Upper lobe of left lung (tissue), 6 donors: ENCODE measurements at places on chromosomes 1 and 21. TPM values are rescaled to one million over a fixed set of nuclear protein-coding genes. Genes with fewer than 3 reads are reported as not detected.

Gene NFIA
- total RNA-seq = 33.5 TPM

Gene ATPAF1
- total RNA-seq = 39.6 TPM

Gene FALEC
- total RNA-seq = not detected

Gene ANKRD35
- 2.5 TPM for total RNA-seq

Gene SPRR3
- total RNA-seq = not detected

DNA sequence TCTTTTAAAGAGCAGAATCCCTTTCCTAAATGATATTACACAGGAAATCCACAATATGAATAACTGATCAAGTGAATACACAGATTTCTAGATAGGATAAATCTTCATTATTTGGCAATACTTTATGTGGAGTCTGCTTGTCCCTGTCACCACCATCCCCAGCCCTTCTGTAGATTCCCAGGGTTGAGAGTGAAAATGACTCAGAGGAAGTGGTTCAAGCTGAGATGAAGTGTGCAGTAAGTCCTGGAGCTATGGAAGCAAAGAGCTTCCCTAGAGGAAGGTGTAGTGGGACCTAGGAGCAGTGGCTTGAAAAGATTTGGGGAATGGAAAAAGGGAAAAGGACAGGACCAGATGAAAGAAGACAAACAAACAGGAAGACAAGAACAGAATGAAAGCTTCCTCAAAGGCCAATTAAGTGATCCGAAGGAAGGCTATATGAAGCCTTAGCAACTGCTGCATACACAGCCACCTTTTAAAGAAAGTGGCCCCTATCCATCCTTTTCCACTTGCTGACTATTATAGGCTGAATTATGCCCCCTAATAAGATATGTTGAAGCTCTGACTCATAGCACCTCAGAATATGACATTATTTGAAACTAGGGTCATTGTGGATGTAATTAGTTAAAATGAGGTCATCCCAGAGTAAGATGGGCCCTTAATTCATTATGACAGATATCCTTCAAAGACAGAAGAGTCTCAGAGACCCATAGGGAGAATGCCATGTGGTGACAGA is 96.5 kb upstream of the CAMK1G start:
- no peak for DNase-seq
- H3K27ac ChIP-seq = no peak overlapping the region
- no peak overlapping the region for H3K4me3 ChIP-seq
- H3K27me3 ChIP-seq = no peaks in the 10 kb centered on the region
- H3K4me1 ChIP-seq = no peaks in the 10 kb centered on the region
- no peaks in the 10 kb centered on the region for H3K36me3 ChIP-seq

GRCh38 chr1:113913312-113913668 is 8.2 kb downstream of the DCLRE1B start:
- no peaks in the 10 kb centered on the region for H3K4me1 ChIP-seq
- H3K36me3 ChIP-seq = peaks cover 6% of the 10 kb centered on the region
- H3K27ac ChIP-seq = peak overlapping the region; percentile 73

- H3K27ac ChIP-seq = no peak overlapping the region
- no peak for DNase-seq
- H3K4me1 ChIP-seq = peaks cover 65% of the 10 kb centered on the region
Measured at GRCh38 chr1:156743367-156744302, 2.7 kb upstream of the MRPL24 start.

- H3K27ac ChIP-seq = peak overlapping the region; percentile 41
- DNase-seq = no peak
- peaks cover 6% of the 10 kb centered on the region for H3K4me1 ChIP-seq
- H3K4me3 ChIP-seq = no peak overlapping the region
- no peaks in the 10 kb centered on the region for H3K36me3 ChIP-seq
Measured at GRCh38 chr1:81477710-81478109, 323.0 kb upstream of the ADGRL2 start.

DNA sequence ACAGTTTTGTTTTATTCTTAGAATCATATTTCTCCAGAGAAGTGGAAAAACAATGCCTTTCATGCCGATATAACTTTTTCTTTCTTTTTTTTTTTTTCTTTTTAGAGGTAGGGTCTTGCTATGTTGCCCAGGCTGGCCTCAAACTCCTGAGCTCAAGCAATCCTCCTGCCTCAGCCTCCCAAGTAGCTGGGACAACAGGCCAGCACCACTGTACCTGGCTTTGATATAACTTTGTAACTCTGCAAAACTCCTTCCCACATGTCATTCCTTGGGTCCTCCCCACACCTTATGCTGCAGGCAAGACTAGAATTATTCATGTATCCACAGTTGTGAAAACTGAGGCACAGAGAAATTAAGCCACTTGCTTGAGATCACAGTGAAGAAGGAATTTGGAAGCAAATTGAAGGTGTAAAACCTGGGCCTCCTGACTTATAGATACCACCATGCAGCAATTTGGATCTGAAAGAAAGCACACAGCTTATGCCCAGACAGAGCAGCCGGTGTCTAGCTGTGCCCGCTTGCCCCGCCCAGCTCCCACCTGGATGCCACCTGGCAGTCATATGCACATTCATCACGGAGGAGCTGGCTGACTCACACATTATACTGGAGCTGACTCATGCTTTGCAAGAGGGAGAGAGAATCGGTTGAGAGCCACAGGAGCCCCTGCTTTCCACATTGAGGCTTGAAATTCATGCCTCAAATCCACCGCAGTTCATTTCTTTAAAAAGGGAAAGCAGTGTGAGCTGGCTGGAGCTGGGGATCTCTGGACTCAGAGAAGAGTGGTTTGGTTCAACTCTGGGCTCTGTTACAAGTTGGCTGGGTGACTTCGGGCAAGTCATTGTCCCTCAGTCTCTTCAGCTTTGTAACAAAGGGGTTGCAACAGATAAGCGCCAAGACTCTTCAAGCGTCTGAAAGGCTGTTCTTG is 8.3 kb upstream of the SLC2A1 start:
- no peaks in the 10 kb centered on the region for H3K27me3 ChIP-seq
- no peak overlapping the region for H3K4me3 ChIP-seq
- H3K36me3 ChIP-seq = no peaks in the 10 kb centered on the region
- H3K27ac ChIP-seq = no peak overlapping the region

DNA sequence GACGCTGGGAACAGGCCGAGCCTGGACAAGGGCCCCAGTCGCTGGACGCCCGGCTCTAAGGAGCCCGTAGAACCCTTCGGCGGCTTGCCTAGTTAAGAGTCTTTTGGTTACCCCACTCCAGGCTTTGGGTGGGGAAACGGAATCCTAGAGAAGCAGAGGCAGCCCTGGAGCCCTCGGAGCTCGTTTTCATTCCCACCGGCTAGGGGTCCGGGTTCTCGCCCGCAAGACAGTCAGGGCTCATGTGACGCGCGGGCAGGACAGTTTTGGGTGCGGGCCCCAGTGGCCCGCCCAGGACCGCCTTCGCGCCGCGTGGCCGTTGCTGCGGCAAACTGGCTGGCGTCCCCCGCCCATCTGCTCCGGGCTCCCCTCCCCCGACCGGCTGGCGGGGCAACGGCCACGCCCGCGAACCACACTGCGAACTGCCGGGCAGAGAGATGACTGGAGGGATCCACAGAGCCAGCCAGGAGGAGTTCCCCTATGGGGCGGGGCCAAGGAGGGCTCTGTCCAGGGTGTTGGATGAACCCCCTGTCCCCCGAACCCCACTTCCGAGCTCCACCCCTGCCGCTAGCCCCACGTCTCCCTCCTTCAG is 829 bp upstream of the HES2 start:
- H3K4me1 ChIP-seq = peaks cover 46% of the 10 kb centered on the region
- no peak for DNase-seq
- H3K36me3 ChIP-seq = no peaks in the 10 kb centered on the region
- no peak overlapping the region for H3K4me3 ChIP-seq
- H3K27me3 ChIP-seq = peaks cover 70% of the 10 kb centered on the region

DNA sequence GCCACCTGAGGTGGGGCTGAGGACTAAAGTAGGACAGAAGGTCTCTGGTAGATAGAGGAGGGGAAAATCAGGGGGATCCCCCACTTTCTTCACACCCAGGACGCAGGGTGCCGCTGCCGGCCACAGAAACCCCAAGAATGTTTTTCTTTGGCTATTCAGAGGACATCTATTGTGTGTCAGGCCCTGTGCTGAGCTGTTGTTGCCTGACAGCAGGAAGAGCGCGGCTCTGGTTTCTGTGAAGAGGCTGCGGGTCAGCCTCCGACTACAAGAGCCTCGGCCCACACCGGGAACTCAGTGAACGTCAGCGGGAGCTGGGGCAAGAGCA is 407 bp upstream of the PIGV start:
- peaks cover 62% of the 10 kb centered on the region for H3K4me1 ChIP-seq
- peak overlapping the region; percentile 100 for H3K27ac ChIP-seq
- no peaks in the 10 kb centered on the region for H3K27me3 ChIP-seq
- H3K4me3 ChIP-seq = peak overlapping the region; percentile 79
- H3K36me3 ChIP-seq = peaks cover 6% of the 10 kb centered on the region
- no peak for DNase-seq

- no peak overlapping the region for H3K27ac ChIP-seq
- H3K4me3 ChIP-seq = no peak overlapping the region
- H3K36me3 ChIP-seq = no peaks in the 10 kb centered on the region
- no peaks in the 10 kb centered on the region for H3K27me3 ChIP-seq
- H3K4me1 ChIP-seq = no peaks in the 10 kb centered on the region
Measured at GRCh38 chr21:39453571-39454179, 1.9 kb downstream of the SH3BGR start.

DNA sequence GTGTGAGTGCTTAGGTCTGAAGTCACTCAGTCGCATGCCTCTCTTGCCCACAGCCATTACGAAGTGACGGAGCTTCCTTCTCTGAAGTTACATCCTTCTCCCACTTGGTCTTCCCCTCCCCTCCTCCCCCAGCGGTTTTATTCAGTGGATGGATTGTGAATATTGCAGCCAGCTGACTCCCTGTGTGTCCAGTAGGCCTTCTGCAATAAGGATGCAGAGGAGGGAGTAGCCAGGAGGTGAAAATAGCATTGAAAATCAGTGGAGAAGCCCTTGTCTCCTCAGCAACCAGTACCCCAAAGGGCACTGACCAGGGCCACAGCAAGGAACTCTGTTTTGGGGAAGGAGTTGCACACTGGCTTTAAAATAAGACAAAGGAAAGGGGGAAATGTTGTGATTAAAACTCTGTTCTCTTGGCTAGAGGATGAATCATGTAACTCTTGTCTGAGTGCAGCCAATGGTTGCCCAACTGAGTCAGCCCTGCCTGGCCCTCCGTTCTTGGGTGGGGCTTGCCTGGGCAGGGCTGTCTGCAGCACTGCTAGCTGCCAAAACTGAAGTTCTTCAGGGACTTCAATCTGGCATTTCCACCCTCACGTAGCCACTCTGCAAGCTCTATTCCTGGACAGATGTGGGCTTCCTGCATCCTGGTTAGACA is 4.3 kb downstream of the S100A10 start:
- DNase-seq = peak; percentile 20
- peaks cover 18% of the 10 kb centered on the region for H3K36me3 ChIP-seq
- H3K4me1 ChIP-seq = peaks cover 90% of the 10 kb centered on the region
- no peaks in the 10 kb centered on the region for H3K27me3 ChIP-seq

GRCh38 chr21:14975136-14975919 is 89.5 kb downstream of the NRIP1 start:
- H3K4me3 ChIP-seq = no peak overlapping the region
- peaks cover 2% of the 10 kb centered on the region for H3K4me1 ChIP-seq
- no peaks in the 10 kb centered on the region for H3K36me3 ChIP-seq
- DNase-seq = no peak

GRCh38 chr1:230125640-230126528 is 58.8 kb downstream of the GALNT2 start:
- DNase-seq = no peak
- no peak overlapping the region for H3K27ac ChIP-seq
- H3K4me3 ChIP-seq = no peak overlapping the region
- H3K27me3 ChIP-seq = no peaks in the 10 kb centered on the region
- H3K4me1 ChIP-seq = peaks cover 29% of the 10 kb centered on the region

- H3K27ac ChIP-seq = no peak overlapping the region
- no peaks in the 10 kb centered on the region for H3K36me3 ChIP-seq
Measured at GRCh38 chr21:29177800-29178199, 47.4 kb downstream of the MAP3K7CL start.

GRCh38 chr1:51648180-51649109 is 31.6 kb downstream of the OSBPL9 start:
- peaks cover 4% of the 10 kb centered on the region for H3K4me1 ChIP-seq
- H3K27ac ChIP-seq = peak overlapping the region; percentile 47
- no peaks in the 10 kb centered on the region for H3K36me3 ChIP-seq
- peak; percentile 41 for DNase-seq
- no peak overlapping the region for H3K4me3 ChIP-seq
- H3K27me3 ChIP-seq = no peaks in the 10 kb centered on the region

GRCh38 chr1:36908096-36908495 is 126.2 kb downstream of the GRIK3 start:
- no peak overlapping the region for H3K27ac ChIP-seq
- H3K36me3 ChIP-seq = no peaks in the 10 kb centered on the region
- H3K4me3 ChIP-seq = no peak overlapping the region

- no peaks in the 10 kb centered on the region for H3K27me3 ChIP-seq
- no peak for DNase-seq
- no peaks in the 10 kb centered on the region for H3K36me3 ChIP-seq
Measured at GRCh38 chr1:104593413-104594187, 843.9 kb downstream of the AMY1C start.
